ENCODE measurements at places on chromosomes 2 and 18. TPM values are rescaled to one million over a fixed set of nuclear protein-coding genes. Genes with fewer than 3 reads are reported as not detected.

DNA sequence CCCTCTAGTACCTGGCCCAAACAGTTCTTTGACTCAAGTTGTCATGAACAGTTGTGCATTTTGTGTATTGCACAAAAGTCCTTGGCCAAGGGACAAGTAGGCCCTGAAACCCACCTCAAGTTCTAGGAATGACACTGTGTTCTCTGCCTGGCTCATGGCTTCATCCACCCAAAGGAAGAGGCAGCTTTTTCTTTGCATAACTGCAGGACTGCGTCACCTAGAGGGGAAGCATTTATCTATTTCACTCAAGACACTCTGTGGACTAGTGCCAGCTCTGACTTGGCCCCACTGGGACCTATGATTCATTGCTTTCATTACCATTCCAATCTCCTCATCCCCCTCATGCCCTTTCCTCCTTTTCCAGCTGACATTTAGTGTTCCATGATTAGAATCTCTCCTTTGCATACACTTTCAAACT, 119.3 kb upstream of the SIX2 start:
- no peak for DNase-seq

DNA sequence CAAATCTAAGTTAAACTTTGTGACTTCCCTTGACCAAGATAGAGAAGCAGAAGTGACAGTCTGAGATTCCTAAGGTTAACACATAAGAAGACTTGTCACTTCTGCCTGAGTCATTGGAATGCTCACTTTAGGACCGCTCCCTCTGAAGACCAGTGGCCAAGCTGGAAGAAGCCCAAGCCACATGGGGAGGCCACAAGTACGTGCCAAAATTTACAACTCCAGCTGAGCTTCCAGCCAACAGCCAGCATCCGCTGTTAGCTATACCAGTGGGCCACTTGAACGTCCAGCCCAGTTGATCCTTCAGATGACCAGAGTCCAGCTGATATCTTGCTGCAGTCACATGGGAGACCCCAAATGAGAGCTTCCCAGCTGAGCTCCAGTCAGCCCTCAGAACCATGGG, 18.1 kb upstream of the ANTXR1 start:
- no peak for DNase-seq

GRCh38 chr2:140462990-140463389, 1667.8 kb downstream of the LRP1B start:
- DNase-seq = no peak

GRCh38 chr2:42139101-42139500, 30.1 kb upstream of the EML4 start:
- DNase-seq = no peak

DNA sequence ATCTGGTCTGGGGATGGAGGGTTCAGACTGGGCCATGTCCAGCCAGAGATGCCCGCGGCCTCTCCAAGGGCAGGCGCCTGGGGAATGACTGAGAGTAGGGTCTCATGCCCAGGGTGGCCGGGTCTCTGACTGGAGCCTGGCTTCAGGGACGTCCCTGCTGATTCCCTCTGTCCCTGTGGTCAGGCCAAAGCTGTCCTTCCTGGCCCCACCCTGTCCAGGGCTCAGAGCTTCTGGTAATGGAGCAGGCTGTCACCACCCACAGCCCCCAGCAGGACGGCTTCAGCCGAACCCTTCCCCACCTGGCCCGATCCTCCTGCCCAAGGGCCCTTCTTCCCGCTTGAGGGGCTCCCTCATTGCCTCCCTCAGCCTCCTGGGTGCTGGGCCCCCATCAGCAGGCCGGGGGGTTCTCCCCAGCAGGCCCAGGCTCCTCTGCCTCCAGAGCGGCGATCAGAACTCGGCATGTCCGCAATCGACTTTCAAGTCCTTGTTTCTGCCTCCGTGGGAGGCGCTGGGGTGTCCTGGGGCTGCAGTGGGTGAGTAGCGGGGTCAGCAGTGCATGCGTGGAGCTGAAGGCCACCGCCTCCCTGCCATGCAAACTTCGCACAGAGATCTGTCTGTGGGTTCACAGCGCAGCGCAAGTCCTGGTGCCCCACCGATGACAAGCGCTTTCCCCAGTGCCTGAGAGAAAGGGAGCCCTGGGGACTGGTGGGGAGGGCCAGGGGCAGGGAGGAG, 18.3 kb downstream of the RAMP1 start:
- DNase-seq = no peak

DNA sequence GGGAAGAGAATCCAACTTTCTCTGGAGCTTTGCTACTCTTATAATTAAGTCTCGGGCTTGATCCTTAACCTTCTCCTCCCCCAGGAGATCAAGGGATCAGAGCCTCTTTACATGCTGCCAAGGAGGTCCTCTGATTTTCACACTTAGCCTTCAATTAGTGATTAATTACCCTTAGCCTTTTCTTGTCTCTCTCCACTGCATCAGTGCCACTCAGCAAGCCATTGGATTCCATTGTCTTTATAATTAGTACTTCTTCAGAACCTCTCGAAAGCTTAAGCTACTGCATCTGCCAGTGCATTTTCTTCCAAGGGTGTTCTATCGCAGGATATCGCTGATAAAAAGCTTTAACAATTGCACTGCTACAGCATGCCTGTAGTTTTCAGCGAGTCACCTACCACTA, 477.0 kb upstream of the MEIS1 start:
- no peak for DNase-seq

DNA sequence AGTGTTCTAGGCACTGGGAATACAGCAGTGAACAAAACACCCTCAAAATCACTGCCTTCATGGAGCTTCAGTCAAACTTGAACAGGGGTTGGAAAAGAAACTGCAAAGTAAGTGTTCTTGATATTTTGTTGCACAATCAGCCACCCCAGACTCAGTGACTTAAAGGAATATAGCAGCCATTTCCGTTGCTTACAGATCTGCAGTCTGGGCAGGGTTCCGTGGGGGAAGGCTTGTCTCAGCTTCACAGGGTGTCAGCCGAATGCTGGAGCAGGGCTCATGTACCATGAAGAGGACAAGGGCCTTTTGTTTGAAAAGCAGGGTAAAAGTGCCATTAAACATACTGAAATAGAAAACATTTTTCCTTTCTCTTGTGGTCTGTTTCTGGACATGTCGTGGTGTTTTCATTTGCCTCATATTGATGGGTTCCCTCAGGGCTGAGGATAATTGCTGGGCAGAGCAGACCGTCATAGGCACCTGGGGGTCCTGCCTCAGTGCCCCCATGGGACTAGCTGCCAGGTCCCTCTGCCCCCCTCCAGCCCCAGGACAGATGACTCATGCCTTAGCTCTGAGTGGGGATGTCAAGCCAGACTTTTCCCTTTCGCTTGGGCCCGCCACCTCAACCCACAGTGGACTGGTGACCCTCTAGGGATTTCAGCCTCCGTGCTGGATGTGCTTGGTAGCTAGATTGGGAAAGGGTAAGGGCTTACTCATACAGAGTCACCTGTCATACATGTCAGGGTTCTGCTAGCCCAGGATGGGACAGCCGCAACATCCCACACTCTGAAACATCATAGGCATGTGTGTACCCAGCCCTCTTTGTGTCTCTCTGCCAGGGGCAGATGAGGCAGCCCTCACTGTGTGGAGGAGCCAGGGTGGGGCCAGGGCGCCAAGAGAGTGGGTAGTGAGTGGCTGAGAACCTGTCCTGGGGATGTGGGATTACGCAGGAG, 96.5 kb downstream of the PTPRM start:
- DNase-seq = no peak

GRCh38 chr2:138881126-138881525, 100.9 kb upstream of the NXPH2 start:
- DNase-seq = no peak

DNA sequence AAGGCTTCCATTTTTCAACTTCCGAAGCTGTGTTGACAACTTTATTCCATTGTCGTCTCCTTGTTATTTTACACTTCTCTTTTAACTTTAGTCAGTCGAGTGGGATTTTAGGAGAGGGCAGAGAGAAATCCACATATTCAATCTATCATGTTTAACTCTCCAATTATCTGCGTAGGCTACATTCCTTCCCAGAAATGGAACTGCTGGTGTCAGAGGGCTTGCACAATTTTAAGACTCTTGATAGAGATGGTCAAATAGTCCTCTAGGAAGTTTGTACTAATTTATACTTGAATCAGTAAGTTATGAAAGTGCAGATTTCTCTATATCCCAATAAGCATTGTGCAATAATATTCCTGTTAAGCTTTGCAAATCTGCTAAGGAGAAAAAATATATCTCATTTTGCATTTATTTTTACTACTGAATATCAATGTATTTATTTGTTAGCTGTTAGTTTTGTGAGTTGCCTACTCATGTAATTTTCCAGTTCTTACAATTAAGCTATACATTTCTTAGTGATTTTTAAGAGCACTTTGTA, 95.6 kb downstream of the CYP26B1 start:
- no peak for DNase-seq

GRCh38 chr18:68152770-68153169, 562.1 kb downstream of the TMX3 start:
- no peak for DNase-seq

Gene KCNJ3
- total RNA-seq = not detected

Gene MPHOSPH10
- 33.0 TPM for total RNA-seq

Gene NAT8
- total RNA-seq = not detected

Gene ANKRD29
- total RNA-seq = 10.1 TPM

Gene G6PC2
- not detected for total RNA-seq

Gene SAG
- total RNA-seq = not detected

Gene SLC5A7
- not detected for total RNA-seq

Gene POTEI
- not detected for total RNA-seq

Gene ITPRIPL1
- total RNA-seq = 1.9 TPM

Gene SPATS2L
- total RNA-seq = 77.2 TPM
